Large intestine (tissue), 12 donors: ENCODE measurements at places on chromosomes 12 and 14. TPM values are rescaled to one million over a fixed set of nuclear protein-coding genes. Genes with fewer than 3 reads are reported as not detected.

MUCL1 gene
- polyA plus RNA-seq, result not detected

CFAP251 gene
- 2.2 TPM for polyA plus RNA-seq

NTS gene
- polyA plus RNA-seq, result 126 TPM

ZNF26 gene
- polyA plus RNA-seq, result 14.7 TPM

ZFYVE26 gene
- polyA plus RNA-seq, result 24.9 TPM

STYK1 gene
- polyA plus RNA-seq, result 0.94 TPM

DPF3 gene
- polyA plus RNA-seq, result 3.5 TPM

APAF1 gene
- 18.5 TPM for polyA plus RNA-seq

VAMP1 gene
- 9.6 TPM for polyA plus RNA-seq

SINHCAF gene
- polyA plus RNA-seq, result 72.5 TPM

FAM181A gene
- polyA plus RNA-seq, result not detected

GRCh38 chr14:103510724-103511693, 11.6 kb downstream of the CKB start:
- no peak for DNase-seq

DNA sequence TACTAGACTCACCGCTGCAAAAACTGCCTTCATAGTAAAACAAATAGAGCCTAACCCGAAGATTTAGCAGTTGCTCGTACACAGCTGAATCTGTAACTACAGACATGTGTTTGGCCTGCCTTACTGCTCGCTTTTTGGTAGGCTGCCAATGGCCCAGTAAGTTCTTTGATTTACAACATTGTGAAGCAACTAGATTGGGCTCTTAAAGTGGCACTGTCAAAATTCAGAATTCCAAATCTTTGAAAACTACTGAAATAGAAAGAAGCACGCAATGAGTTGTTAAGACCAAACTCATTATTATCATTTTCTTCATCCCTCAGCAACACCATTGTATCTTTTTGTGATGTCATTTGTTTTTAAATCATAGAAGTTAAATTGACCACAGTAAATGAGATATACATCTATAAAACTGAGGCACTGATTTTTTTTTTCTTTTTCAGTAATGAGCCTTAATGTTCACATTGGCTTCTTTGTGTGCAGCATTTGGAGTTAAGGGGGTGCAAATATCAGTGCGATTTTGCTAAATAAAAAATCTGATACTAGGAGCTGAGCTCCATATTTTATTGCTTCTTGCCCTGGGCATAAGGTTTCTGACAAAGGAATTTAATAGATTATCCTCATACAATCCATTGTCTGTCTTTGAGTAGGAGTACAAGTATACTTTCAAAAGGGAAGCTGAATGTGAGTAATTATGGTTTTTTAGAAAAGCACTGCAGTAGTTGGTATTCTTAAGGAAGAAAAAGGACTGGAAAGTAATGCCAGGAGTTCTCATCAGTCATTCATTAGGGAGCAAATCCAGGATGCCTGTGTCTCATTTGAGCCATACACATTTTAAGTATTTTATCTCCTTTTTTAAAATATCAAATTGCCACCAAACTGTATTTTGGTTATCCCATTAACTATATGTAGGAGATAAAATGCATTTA, 138.5 kb downstream of the KICS2 start:
- peak; percentile 31 for DNase-seq

DNA sequence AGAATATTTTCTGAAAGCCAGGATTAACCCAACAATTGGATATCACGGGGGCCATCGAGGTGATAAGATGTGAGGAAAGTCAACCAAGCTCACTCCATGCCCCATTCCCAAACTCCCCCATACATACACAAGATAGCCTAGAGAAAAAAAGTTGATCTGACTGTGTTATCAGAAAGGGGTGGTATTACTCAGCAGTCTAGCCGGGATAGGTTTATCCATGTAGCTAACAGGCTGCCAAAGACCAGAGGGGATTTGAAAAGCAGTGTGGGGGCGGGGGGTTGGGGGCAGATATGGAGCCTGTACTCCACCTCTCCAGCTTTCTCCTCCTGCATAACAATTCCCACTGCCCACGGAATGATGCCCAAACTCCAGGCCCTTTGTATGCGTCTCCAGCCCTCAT, 13.2 kb upstream of the MAP1LC3B2 start:
- DNase-seq, result no peak

- DNase-seq, result no peak
Measured at GRCh38 chr14:52283099-52283498, 15.6 kb downstream of the PTGDR start.

DNA sequence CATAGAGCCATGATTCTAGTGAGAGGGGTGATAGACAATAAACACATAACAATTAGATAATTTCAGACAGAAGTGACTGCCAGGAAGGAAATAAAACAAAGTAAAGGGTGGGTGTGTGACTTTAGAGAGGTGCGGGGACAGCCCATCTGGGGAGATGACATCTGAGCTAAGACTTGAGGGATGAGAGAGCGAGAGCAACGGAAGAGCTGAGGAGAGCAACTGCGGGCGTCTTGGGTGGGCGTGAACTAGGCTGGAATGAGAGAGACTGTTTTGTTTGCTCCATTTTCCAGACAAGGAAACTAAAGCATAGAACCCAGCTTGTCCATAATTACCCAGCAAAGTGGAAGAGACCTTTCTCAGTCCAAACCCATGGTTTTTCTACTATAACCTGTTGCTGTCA, 25.3 kb downstream of the NRXN3 start:
- DNase-seq, result no peak

DNA sequence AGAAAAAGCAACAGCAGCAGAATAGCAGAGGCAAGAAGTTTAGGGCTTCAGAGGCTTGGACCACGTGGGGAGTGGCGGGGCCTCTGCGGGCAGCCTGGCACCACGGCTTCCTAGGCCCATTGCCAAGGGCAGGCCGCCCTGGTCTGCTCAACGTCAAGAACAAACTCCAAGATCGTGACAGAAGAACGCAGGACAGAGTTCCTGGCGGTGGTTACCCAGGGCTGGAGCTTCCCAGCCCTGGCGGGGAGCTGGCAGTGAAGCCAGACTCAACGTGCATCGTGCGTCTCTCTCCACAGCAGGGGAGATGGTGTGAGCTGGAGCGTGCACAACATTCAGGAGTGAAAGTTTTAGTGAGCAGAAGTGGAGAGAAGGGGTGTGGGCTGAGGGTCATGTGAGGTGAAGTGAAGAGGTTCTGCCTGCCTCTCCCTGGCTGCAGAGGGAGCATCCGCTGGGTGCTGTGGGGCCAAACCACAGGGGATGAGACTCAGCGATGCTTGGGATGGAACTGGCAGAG, 13.9 kb upstream of the CACNA2D4 start:
- no peak for DNase-seq

- no peak for DNase-seq
Measured at GRCh38 chr12:126362964-126363363, 1297.7 kb downstream of the AACS start.

DNA sequence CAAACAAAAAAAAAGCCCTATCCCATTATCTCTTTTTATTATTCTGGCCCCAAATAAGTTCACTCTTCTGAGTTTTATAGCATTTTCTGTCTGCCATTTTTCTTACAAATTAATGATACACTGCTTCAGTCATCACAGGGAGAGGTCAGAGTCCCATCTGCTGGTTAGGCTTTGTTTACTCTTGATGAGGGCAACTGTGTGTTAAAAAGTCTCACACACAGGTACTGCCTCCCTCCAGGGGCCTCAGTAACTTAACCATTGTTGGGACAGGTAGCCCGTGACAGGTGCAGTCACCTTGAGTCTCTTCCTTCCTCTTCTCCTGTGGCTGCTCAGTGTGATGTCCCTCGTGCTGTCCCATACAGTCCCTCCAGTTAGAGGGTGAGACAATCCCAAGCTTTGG, 45.5 kb upstream of the SEL1L start:
- peak; percentile 26 for DNase-seq

DNA sequence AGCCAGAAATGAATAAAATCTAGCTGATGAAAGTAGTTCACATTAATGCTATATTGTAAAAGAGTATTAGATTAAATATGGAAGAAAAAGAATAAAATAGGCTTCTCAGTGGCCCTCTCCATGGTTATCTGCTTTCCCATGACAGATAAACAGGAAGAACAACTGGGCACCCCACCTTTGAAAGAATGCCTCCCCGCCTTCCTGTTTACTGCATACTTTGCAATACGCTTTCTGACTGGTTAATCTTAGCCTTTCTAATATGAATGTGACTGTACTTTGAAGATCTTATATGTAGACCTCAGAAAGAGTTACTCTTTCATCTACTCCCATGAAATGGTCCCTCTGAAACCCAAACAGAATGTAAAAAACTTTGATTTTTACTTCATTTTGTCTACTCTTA, 34.1 kb upstream of the DAAM1 start:
- no peak for DNase-seq

GRCh38 chr14:100824901-100825712, 811 bp upstream of the MEG3 start:
- DNase-seq, result no peak

- DNase-seq, result no peak
Measured at GRCh38 chr14:101715210-101716076, 46.1 kb upstream of the PPP2R5C start.

GRCh38 chr12:70364695-70365397, 1.2 kb upstream of the KCNMB4 start:
- DNase-seq, result no peak

DNA sequence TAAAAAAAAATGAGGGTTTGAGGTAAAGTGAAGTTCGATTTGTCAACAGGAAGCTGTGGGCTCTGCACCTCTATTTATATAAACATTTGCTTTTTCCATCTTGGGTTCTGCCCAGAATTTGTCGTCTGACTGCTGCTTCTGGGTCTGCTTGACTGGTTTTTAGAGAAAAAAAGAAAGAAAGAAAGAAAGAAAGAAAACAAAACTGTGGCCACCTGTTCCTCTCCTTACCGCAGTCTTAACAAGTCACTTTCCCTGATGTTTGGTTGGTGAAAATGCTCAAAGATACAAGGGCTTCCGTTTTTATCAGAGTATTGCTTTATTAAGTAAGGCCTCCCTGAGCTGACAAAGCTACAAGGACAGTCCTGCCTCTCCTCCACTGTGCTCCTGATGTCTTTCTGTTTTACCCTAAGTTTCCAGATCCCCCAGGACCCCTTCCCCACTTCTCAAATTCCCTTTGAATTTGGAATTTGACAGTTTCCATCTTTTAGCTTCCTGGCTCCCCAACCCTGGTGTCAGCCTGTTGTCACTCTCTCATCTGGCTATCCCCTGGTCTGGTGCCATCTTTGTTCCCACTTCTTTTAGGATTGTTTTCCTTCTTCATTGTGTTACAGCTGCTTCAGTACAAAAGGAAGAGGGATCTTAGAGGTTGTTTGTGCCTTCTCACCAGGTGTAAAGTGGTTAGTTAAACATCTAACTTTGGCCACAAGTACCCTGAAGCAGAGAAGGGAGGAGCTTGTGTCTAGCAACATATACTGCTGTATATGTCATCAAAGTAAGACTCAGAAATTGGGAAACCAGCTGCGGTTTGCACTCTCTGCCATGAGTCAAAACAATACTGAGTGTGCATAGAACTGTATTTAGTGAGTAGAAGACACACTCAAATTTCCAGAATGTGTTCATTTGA, 18.0 kb downstream of the MFAP5 start:
- DNase-seq, result no peak

DNA sequence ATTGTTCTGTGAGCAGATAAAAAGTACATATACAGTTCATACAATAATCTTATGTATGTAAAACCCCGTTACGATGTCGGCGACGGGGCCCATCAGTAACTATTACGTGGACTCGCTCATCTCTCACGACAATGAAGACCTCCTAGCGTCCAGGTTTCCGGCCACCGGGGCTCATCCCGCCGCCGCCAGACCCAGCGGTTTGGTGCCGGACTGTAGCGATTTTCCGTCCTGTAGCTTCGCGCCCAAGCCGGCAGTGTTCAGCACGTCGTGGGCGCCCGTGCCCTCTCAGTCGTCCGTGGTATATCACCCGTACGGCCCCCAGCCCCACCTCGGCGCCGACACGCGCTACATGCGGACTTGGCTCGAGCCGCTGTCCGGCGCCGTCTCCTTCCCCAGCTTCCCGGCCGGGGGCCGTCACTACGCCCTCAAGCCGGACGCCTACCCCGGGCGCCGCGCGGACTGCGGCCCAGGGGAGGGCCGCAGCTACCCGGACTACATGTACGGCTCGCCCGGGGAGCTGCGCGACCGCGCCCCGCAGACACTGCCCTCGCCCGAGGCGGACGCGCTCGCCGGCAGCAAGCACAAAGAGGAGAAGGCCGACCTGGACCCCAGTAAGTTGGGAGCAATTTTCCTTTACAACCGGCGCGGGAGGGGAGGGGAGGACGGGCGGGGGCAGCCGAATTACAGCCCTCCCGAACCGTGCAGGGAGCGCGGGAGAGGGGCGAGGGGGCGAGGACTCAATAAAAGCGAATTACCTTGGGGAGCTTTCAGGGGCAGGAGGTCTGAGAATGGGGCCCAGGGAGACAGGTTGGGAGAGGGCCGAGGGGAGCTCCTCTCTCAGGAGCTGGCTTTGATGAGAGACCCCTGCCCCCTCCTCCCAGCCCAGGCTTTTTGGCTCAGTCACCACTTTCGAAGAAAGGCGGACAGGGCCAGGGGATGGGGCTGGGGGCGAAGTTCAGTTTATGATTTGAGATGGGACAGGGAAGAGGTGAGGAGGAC, at the start of gene HOXC9:
TSS of gene HOXC9 (plus strand) at position 46 of the 999 bp plus-strand sequence. CDS start at position 74, 28 bp downstream.
- no peak for DNase-seq

- no peak for DNase-seq
Measured at GRCh38 chr14:32104803-32105202, 27.7 kb downstream of the ARHGAP5 start.

DNA sequence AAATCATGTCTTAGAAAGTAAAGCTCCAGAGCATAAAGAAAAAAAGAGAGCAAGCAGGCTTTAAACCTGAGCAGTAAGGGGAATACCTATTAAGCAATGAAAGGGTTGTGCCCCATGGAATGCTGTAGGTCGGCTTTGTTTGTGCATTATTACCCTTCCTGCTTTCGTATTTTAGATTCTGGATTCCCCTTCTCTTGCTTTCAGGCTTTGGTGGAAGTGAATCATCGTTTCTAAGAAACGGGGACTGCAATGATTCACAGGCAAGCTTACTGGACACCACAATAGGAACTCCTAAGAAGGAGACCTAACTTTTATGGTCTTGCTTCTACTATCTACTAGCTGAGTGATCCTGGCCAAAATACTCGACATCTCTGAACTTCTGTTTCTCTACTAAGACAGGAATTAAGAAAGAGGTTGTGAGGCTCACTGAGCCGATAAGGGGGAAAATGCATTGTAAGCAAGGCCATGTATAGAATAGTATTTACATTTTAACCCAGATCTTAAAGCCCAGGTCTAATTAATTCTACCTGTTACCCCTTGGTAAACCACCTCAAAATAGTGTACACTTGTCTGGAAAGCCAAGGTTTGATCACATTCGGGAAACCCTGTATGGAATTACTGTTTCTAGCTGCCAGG, 1.2 kb upstream of the BMAL2 start:
- peak; percentile 37 for DNase-seq

- DNase-seq, result peak; percentile 68
Measured at GRCh38 chr14:22598896-22599244, 770 bp downstream of the ABHD4 start.
